ENCODE measurements at places on chromosomes 11 and 22.

- no peak for DNase-seq
Observed at GRCh38 chr11:65591939-65592857, 3.4 kb downstream of the KCNK7 start.

GRCh38 chr11:117828611-117829368, 4.2 kb upstream of the FXYD2 start:
- peak; percentile 56 for DNase-seq

GRCh38 chr11:44693654-44694119, 33.1 kb upstream of the TSPAN18 start:
- no peak for DNase-seq

DNA sequence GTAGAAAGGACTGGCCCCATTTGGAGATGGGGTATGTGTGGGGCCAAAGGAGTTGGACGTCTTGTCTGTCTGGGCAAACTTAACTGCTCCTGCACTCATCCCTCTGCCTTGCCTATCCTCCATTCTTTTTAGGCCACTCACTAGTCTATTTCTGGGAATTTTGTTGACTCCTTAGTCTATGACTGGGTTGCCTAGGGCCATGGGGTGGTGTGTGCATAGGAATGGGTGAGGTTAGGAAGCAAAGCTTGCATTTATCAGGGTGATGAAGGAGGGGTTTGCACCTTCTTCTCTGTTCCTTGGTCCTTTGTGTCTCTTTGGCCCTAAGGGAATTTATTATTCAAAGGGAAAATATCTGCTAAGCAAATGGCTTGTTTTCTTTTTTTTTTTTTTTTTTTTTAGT, 80.9 kb upstream of the OR9Q1 start:
- no peak for DNase-seq

GRCh38 chr22:40728731-40729189, 49.5 kb downstream of the MCHR1 start:
- DNase-seq: peak; percentile 38

DNA sequence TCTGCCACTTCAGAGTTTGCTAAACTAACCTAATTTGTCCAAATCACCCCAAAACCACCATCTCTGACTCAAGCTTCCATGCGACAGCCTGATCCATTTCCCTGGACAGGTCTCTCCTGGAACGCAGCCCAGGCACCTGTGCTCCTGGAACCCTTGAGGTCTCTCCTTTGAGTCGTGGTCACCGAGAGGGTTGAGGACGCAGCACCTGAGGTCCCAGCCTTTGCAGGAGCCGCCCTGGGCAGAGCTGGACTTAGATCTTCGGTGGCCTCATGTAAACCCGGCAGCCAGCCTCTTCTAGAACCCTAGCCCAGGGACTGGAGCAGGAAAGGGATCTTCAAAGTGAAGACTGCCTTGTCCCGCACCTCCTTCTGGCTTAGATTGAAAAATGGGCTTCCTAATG, 37.6 kb downstream of the ASRGL1 start:
- no peak for DNase-seq

DNA sequence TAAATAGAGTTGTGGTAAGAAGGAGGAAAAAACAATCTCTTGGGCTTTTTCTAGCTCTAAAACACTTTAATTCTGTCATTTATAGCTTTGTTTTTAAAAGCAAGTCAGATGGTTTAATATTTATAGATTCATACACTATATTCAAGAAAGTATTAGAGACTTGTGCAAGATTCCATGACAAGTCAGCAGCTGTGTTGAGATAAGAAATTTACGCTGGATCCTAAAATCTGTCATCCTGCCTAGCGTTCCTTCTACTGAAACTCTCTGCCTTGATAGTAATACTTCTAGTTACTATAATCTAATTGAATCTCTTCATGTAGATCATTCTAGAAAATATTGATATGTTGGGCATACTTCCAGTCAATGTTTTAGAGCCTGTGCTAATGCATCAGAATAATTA, 721.8 kb downstream of the CNTN5 start:
- no peak for DNase-seq

GRCh38 chr11:127624306-127624856, 623.8 kb upstream of the KIRREL3 start:
- DNase-seq: no peak

- DNase-seq: peak; percentile 29
Observed at GRCh38 chr11:33829430-33830141, 55.3 kb upstream of the FBXO3 start.

DNA sequence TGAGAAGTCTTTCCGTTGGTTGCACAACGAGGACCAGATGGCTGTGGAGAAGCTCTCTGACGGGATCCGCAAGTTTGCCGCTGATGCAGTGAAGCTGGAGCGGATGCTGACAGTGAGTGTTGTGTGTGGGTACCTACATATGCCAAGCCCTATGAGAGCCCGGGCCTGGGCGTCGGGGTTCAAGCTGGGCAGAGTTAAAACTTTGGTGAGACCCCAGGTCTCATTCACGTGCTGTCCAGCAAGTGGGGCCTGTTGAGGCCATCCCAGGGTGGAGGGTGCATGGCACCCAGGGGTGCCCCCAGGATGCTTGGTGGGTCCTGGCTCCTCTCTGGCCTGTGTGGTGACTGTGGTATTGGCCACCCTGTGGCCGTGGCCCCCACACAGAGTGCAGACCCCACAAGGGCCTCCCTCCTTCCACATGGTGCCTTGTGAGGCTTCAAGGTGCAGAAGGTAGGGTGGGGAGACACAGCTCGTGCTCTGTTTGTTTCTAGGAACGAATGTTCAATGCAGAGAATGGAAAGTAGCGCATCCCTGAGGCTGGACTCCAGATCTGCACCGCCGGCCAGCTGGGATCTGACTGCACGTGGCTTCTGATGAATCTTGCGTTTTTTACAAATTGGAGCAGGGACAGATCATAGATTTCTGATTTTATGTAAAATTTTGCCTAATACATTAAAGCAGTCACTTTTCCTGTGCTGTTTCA, 12.8 kb downstream of the GATD1 start:
- DNase-seq: no peak

- DNase-seq: no peak
Observed at GRCh38 chr22:26949193-26949592, 291.8 kb downstream of the MIAT start.

DNA sequence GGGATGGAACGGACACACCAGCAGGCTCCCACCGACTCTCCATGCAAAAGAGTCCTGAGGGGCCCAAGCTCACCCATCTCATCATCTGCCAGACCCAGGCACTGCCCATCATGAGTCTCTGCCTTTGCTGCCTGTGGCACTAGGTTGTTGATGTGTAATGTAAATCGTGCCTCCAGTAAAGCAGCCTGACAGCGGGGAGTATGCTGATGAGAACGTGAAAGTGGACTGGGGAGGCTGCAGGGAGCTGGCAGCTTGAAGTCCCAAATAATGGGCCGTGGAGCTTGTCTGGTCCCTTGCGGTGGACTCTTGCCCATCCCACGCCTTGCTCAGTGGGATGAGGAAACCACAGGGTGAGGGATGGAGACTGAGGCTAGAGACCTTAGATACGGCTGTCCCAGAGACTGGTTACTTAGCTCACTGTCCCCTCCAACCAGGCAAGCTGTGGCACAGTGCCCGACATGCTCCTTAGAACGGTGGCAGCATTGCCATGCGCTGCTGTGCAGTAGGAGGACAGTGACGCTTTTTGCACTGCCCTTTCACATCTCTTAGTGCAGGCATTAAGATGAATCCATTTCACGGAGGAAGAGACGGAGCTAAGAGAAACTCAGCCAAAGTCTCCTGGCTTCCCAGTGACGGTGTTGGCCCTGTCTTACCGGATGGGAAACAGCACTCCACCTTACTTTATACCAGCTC, 39.6 kb upstream of the PLET1 start:
- no peak for DNase-seq

DNA sequence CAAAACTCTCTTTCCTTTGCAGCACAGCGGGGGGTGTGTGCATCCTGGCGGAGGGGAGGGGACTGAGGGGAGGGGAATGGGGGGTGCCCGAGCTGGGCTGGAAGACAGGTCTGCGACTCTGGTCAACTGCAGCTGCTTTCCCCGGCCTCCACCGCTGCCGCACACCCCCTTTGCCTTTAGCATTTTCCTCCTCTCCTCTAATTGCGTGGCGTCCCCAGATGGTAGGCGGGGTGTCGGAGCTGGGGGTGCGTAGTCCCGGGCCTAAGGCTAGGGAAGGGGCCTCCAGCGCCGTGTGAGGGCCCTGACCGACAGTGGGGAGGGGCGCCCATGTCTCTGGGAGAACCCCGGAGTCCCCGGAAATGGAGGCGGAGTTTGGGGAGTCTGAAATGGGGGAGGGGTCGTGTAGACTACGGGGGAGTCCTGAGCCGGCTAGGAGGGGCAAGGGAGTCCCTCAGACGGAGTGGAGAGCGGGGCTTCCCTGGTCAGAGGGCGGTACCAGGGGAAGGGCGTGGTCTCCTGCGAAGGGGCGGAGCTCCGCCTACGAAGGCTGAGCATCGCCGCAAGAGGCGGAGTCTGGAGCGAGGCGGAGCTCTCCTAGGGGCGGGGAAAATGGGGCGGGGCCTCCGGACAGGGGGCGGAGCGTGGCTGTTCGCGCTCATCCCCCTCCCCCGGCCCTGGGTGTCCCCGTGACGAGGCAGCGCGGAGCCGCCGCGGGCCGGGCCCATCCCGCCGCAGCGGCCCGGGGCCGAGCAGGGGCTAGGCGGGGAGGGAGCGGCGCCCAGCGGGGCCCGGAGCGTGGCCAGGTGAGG, at the start of gene PELI3:
TSS of gene PELI3 (plus strand) at position 681 of the 809 bp plus-strand sequence. CDS start 1,224 bp downstream, outside the sequence.
- peak; percentile 99 for DNase-seq

DNA sequence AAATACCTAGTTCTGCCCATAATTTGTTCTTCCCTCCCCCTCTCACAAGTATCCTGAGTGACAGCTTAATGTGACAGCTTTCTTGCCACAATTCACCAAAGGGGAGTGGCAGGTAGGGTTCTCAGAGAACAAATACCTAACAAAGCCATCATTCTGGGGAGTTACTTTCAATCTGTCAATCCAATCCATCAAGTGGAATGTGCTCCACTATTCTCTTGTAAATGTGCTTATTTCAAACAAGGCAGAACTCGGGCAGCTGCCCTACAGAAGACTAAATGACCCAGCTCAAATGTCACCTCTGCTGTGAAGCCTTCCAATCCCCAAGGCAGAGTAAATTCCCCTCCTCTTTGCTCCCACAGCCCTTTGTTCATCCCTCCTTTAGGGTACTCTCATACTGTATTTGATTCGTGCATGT, 27.8 kb downstream of the LGR4 start:
- DNase-seq: no peak

GRCh38 chr11:83574519-83574918, 288.4 kb upstream of the CCDC90B start:
- DNase-seq: no peak

GRCh38 chr11:10376061-10376460, 71.2 kb downstream of the ADM start:
- no peak for DNase-seq

DNA sequence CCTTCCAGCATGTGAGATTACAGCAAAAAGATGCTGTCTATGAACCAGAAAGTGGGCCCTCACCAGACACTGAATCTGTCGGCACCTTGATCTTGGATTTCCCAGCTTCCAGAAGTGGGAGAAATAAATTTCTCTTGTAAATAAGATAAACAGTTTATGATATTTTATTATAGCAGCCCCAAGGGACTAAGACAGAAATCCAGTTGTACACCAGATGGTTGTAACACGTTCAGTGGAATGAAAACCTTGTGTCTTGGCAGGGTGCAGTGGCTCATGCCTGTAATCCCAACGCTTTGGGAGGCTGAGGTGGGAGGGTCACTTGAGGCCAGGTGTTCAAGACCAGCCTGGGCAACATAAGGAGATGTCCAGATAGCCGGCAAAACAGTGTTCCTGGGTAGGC, 61.8 kb downstream of the MCHR1 start:
- DNase-seq: no peak

GRCh38 chr22:44707752-44708151, 5.7 kb downstream of the PRR5 start:
- no peak for DNase-seq

GRCh38 chr11:120800206-120800605, 223.7 kb upstream of the TBCEL start:
- no peak for DNase-seq

GRCh38 chr11:73160005-73160760, 18.1 kb upstream of the FCHSD2 start:
- DNase-seq: no peak

All from stimulated activated CD4-positive, alpha-beta T cell treated with anti-CD3 and anti-CD28 coated beads, Interleukin-1b, Interleukin-23, amount 100 ng/mL, for 1 hour (primary cell).